ENCODE measurements at places on chromosomes 7 and 10. TPM values are rescaled to one million over a fixed set of nuclear protein-coding genes. Genes with fewer than 3 reads are reported as not detected.

DNA sequence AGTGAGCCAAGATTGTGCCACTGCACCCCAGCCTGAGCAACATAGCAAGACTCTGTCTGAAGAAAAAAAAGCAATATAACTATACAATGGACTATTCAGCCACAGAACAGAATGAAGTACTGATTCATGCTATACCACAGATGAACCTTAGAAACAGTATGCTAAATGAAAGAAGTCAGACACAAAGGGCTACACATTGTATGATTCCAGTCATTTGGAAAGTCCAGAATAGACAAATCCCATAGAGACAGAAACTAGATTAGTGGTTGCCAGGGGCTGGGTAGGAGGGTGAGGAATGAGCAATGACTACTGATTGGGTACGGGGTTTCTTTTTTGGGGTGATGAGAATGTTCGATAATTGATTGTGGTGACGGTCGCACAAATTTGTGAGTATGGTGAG lies 9.6 kb upstream of the CFAP70 start:
- no peak for DNase-seq

- no peak for DNase-seq
Measured at GRCh38 chr10:44397476-44398225, 12.8 kb upstream of the CXCL12 start.

GRCh38 chr10:11048707-11049278 lies 31.1 kb downstream of the CELF2 start:
- no peak for DNase-seq

DNA sequence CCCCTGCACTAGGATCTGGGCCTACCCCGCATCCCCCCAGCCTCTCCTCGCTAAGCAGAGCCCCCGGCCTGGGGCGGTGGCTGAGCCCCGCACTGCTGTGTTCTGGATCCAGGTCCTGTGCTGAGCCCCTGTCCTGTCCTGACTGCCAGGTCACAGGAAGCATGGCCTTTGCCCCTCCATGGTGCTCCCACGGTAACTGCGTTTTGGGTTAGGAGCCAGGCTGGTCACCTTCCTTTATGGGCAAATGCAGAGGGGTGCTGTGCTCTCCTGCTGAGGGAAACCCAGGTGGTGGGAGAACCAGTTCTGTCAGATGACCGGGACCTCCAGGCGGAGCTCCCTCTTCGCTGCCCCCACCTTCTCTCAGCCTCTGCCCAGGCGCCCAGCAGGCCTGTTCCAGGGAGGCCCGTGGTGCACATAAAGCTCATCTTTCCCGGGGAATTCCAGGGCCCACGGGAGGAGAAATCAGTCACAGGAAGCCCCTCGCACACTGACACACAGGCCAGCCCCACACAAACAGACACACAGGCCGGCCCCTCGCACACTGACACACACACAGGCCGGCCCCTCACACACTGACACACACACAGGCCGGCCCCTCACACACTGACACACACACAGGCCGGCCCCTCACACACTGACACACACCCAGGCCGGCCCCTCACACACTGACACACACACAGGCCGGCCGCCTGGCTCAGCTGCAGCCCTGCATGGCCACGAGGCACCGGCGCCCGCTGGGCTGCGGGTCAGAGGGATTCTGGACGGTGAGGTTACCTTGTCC lies 75.6 kb downstream of the CFAP46 start:
- DNase-seq = peak; percentile 20

DNA sequence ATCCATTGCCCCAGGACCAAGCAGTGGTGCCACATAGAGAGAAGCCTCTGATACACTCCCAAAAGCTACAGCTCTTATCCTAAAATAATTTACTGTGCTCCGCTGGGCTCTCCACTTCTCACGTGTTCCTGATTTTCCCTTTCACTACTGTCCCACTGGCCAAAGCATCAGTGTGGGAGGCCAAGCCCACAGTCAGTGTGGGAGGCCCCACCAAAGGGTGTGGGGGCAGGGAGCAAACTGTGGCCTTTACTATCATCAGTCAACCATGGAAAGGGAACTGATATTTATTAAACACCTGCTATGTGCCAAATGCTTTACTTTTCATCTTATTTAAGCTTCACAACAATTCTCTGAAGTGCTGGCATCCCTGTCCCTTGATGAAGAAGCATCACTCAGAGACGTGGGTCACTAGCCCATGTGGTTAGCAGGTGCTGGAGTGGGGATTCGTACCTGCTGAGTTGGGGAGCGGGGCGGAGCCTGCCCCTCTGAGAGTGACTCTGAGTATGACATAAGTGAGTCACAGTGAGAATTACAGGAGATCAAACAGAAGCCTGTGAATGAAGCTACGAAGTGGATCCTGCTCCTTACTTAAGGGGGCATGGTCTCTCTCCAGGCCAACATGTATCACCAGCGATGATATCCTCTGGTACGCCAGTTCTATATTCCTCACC lies 50.4 kb downstream of the PYROXD2 start:
- no peak for DNase-seq

Gene FAM241B
- total RNA-seq = 13.7 TPM

- no peak for DNase-seq
Measured at GRCh38 chr7:113015034-113015645, 71.5 kb downstream of the GPR85 start.

DNA sequence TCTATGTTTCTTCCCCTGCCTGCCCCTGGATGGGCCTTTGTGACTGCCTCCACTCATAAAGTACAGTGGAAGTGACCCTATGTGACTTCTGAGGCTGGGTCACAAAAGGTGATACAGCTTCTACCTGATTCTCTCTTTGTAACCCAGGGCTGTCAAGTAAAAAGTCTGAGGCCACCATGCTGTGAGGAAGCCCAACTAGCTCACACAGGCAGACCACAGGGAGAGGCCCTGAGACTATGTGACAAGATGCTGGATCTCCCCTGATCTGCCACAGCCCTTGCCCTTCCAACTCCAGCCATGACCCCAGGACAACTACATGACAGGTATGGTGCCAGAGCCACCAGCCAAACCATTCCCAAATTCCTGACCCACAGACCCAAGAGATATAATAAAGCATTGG lies 45.8 kb downstream of the DRGX start:
- no peak for DNase-seq

DNA sequence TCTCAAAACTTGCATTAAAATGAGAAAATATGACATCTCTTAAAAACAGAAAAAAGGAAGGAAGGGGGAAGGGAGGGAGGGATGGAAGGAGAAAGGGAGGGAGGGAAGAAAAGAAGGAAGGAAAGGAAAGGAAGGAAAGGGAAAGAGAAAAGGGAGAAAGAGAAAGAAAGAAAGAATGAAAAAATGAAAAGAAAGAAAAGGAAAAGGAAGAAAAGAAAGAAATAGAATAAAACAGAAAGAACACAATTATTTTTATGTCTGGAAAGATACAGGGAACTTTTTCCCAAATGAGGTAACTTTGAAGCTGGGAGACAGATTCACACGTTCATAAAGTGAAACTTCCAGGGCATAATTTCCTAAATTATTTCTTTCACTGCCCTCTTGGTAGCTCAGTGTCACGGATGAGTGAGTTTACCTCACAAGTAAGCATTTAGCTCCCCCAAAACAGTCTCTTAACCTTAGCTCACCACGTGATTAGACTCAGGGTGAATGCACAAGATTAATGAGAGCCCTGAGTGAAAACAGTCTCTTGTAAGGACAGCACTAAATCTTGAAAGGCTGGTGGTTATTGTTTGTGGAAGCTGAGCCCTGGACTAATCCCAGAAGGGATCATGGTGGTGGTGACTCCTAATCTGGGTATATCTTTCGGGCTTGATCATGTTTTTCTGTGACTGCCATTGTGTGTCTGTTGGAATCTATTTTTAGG lies 74.1 kb upstream of the HDAC9 start:
- DNase-seq = no peak

- no peak for DNase-seq
Measured at GRCh38 chr10:125054216-125054615, 106.1 kb downstream of the CTBP2 start.

GRCh38 chr7:43240565-43240964 lies 128.1 kb downstream of the HECW1 start:
- no peak for DNase-seq

DNA sequence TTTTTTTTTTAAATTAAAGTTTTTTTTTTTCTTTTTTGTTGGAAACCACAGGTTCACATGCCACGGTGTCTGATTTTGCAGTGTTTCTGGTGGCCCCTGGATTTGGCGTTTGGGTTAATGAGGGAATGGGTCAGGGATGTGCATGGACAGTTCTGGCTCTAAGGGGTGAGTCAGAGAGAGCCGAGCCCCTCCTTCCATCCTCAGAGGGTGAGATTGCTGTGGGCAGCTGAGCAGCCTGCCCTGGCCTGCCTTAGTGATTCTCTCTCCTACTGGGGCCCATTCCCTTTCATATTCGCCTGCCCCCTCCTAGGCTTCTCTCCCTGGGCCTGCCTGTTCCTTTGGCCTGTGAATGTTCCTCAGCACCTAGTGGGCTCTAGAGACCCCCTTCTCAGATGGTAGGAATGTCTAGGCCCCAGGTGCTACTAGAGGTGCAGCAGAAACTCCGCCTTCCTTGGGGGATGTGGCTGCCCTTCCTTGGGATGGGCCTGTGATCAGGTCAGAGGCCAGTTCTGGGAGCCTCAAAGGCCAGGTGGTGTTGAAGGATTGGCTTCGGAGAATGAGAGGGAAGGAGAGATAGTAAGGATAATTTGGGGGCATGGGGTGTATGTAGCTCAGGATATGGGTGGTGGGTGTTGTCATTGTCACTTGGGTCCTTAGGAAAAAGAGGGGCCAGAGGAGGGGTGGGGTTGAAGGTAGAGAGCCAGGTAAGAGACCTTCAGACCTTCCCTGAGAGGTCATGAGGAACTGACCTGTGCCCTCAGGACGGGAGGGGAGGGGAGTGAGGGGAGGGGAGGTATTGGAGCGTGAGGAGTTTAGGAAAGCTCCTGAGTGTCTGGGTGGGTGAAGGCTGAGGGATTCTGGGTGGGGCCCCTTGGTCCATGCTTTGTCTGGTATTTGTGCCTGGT lies 19.8 kb downstream of the TSPAN14 start:
- no peak for DNase-seq

Gene MRLN
- total RNA-seq = not detected

Gene TYW1B
- 5.1 TPM for total RNA-seq

DNA sequence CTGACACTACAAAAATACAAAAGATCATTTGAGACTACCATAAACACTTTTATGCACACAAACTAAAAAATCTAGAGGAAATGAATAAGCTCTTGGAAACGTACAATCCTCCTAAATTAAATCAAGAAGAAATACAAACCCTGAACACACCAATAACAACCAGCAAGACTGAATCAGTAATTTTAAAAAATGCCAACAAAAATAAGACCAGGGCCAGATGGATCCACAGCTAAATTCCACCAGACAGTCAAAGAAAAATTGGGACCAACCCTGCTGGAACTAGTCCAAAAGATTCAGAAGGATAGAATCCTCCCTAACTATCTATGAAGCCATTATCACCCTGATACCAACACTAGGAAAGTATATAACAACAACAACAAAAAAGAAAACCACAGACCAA lies 277.4 kb downstream of the AGMO start:
- no peak for DNase-seq

GRCh38 chr10:77223526-77224460 lies 413.8 kb downstream of the KCNMA1 start:
- no peak for DNase-seq

DNA sequence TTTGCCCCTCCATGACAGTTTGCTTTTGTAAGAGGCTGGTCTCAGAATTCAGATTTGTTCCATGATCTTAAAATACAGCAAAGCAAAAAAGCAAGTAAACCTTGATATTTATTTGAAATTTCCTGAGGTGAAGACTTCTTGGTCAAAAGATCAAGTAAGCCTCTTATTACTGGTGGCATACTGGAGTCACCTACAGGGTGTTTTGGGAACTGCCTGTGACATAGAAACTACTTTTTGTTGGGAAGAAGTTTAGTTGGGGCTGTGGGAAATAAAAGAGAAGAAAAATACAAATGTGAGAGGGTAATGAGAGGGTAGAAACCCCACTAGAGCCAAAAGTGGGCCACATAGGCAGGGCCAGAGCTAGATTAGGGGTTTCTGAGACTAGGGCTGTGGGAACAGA lies 217.9 kb downstream of the OTUD1 start:
- DNase-seq = no peak

Gene EXOC4
- 75.8 TPM for total RNA-seq

- DNase-seq = no peak
Measured at GRCh38 chr7:12979181-12979580, 291.7 kb downstream of the ARL4A start.

GRCh38 chr7:130342701-130343380 lies 1.8 kb upstream of the CPA5 start:
- no peak for DNase-seq

- DNase-seq = no peak
Measured at GRCh38 chr7:139944248-139944647, 115.2 kb downstream of the TBXAS1 start.

- peak; percentile 32 for DNase-seq
Measured at GRCh38 chr10:72087392-72087968, 871 bp downstream of the SPOCK2 start.

DNA sequence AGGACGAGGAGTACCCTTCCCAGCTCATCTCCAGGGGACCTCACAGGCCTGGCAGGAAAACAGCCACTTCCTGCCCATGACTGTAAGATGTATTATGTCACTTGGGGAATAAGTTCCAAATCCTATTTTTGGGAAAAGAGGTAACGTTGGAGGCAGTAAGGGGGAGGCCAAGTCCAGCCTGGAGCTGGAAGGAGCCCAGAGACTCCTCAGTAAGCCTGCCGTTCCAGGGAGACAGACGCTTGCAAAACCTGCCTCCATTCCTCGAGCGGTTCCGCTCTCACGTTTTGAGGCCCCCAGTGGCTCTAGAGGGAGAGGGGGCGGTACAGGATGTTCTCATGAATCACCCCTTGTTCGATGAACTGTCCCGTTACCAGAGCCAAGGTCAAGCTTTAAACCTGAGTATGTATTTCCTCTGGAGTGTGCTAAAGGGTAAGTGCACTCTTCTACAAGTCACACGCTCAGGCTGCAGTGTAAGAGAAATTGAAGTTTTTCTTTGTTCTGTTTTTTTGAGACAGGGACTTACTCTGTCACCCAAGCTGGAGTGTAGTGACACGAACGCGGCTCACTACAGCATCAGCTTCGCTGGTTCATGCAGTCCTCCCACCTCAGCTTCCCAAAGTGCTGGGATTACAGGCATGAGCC lies 45.5 kb upstream of the CYTH3 start:
- peak; percentile 39 for DNase-seq

Gene OR6V1
- not detected for total RNA-seq

- DNase-seq = no peak
Measured at GRCh38 chr10:113600569-113600968, 47.7 kb downstream of the HABP2 start.

GRCh38 chr10:121435099-121435875 lies 163.0 kb downstream of the FGFR2 start:
- no peak for DNase-seq
